ENCODE measurements at places on chromosomes 7 and 10. TPM values are rescaled to one million over a fixed set of nuclear protein-coding genes. Genes with fewer than 3 reads are reported as not detected.

Gene GIMAP6
- polyA plus RNA-seq = 29.0 TPM

Gene H2BK1
- not detected for polyA plus RNA-seq

Gene CABCOCO1
- 4.0 TPM for polyA plus RNA-seq

Gene TAS2R41
- polyA plus RNA-seq = not detected

Gene PALD1
- polyA plus RNA-seq = 34.5 TPM

Gene WEE2
- polyA plus RNA-seq = 0.64 TPM

Gene ADIRF
- polyA plus RNA-seq = 8.0 TPM

Gene ZNF804B
- polyA plus RNA-seq = 0.09 TPM
